ENCODE measurements at places on chromosomes 7 and 10.

DNA sequence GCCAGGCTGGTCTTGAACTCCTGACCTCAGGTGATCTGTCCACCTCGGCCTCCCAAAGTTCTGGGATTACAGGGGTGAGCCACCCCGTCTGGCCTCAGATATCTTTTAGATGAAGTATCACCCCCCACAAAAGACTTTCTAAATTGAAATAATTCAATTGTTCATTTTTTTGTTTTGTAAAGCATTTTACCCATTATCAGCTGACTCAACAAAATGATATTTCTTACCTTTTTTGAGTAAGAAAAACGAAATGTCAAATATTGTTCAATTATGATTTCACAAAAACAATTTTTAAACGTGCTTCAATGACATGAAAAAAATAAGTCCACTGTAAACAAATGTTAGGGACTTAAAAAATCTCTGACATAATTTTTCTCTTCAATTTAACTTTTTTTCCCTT is 822 bp upstream of the PRPF18 start:
- peaks cover 5% of the 10 kb centered on the region for H3K4me1 ChIP-seq
- no peaks in the 10 kb centered on the region for H3K27me3 ChIP-seq
- DNase-seq = no peak
- no peak overlapping the region for H3K27ac ChIP-seq
- no peak overlapping the region for H3K4me3 ChIP-seq
- H3K36me3 ChIP-seq = no peaks in the 10 kb centered on the region

DNA sequence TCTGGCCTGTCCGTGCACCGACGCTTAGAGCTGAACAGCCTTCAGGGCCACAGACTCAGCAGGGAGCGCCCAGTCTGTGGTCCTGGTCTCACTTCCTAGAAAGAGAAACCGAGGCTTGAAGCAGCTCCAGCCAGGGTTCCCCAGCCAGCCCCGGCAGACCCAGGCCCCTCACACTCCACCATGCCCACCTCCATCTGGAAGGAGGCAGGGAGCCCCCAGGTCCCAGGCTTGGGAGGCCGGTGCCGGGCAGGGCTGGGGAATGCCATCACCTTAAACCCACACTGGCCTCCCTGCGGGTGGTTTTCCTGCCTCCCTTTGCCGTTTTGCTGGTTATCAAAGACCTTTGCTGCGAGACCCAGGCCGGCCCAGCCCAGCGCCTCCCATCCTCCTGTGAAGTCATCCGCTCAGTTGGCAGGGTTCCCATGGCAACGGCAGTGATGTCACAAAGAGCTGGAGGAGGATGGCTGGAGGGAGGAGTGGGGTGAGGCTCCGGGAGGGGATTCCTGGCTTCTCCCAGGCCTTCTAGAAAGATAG is 24.0 kb downstream of the ELFN1 start:
- DNase-seq = peak; percentile 71
- no peak overlapping the region for H3K27ac ChIP-seq
- H3K36me3 ChIP-seq = no peaks in the 10 kb centered on the region
- no peaks in the 10 kb centered on the region for H3K27me3 ChIP-seq

- no peaks in the 10 kb centered on the region for H3K27me3 ChIP-seq
- H3K4me3 ChIP-seq = no peak overlapping the region
- no peak overlapping the region for H3K27ac ChIP-seq
These were observed 10.4 kb upstream of the NACAD start for GRCh38 chr7:45098983-45099839.

- no peaks in the 10 kb centered on the region for H3K36me3 ChIP-seq
- peaks cover 6% of the 10 kb centered on the region for H3K4me1 ChIP-seq
- H3K27me3 ChIP-seq = no peaks in the 10 kb centered on the region
- no peak for DNase-seq
- no peak overlapping the region for H3K27ac ChIP-seq
These were observed 275.3 kb downstream of the HDAC9 start for GRCh38 chr7:18770822-18771221.

DNA sequence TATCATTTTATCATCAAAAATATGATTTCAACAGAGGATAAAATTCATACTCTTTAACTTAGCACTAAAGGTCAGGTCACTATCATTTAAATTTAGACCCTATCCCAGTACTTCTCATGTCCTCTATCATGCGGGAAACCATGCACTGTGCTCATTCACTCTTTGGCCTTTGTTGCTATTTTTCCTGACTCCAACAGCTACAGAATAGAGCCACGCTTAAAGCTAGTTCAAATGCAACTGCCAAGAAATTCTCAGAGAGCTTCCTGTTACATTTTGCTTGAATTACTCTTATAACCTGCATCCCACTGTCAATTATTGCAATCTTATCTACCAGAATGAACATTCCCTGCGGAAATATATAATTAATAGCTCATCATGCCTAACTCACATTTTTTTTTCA is 58.3 kb downstream of the SEMA3A start:
- H3K27ac ChIP-seq = no peak overlapping the region
- peaks cover 3% of the 10 kb centered on the region for H3K36me3 ChIP-seq
- DNase-seq = no peak
- H3K27me3 ChIP-seq = no peaks in the 10 kb centered on the region

GRCh38 chr10:24277771-24278170 is 68.8 kb downstream of the KIAA1217 start:
- peak; percentile 41 for DNase-seq
- H3K36me3 ChIP-seq = no peaks in the 10 kb centered on the region
- no peak overlapping the region for H3K4me3 ChIP-seq
- peak overlapping the region; percentile 75 for H3K27ac ChIP-seq
- no peaks in the 10 kb centered on the region for H3K4me1 ChIP-seq

DNA sequence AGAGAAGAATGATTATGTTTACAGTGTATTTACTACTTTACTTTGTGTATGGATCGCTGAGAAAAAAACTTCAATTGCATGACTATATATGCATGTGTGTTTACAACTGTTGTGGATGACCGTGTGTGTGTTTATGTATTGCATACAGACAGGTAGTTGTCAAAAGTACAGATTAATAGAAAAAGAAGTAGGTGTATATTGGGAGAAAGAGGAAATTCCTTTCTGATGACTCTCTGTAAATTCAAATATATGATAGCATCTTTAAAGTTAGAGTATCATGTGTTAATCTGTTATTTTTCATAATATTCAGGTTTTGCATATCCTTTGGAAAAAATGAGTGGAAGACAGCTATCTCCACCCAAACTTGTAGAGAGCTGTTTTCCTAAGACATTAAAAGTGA is 160.4 kb upstream of the AGR3 start:
- no peaks in the 10 kb centered on the region for H3K36me3 ChIP-seq
- H3K4me3 ChIP-seq = no peak overlapping the region
- H3K27me3 ChIP-seq = no peaks in the 10 kb centered on the region
- no peak overlapping the region for H3K27ac ChIP-seq

- no peak for DNase-seq
- H3K4me3 ChIP-seq = no peak overlapping the region
- H3K36me3 ChIP-seq = no peaks in the 10 kb centered on the region
- no peak overlapping the region for H3K27ac ChIP-seq
- no peaks in the 10 kb centered on the region for H3K27me3 ChIP-seq
These were observed 205.3 kb upstream of the HABP2 start for GRCh38 chr10:113347508-113347907.

- DNase-seq = no peak
- peaks cover 21% of the 10 kb centered on the region for H3K27me3 ChIP-seq
- H3K4me1 ChIP-seq = no peaks in the 10 kb centered on the region
- no peak overlapping the region for H3K4me3 ChIP-seq
These were observed 612.2 kb upstream of the MKI67 start for GRCh38 chr10:128738386-128738915.

Measured in hepatocyte (in vitro differentiated cells).